ENCODE measurements at places on chromosomes 3 and 15. TPM values are rescaled to one million over a fixed set of nuclear protein-coding genes. Genes with fewer than 3 reads are reported as not detected.

- no peak for DNase-seq
Observed at GRCh38 chr15:45185069-45185779, 2.5 kb downstream of the SHF start.

DNA sequence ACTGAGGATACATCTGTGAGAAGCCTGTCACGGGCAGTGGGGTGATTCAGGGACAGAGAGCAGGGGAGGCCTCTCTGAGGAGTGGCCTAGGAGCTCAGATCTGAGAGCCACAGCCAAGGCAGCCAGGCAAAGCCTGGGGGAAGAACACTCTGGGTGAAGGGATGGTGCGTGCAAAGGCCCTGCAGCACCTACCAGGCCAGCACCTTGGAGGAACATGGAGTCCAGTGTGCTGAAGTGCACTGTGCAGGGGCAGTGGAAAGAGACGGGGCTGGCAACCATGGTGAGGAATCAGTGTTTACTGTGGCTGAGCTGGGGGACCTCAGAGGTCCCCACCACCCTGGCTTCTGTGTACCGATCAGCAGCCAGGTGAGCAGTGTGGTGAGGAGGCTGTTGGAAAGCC, 48.0 kb downstream of the NUP210 start:
- DNase-seq: no peak

GRCh38 chr3:179666030-179666429, 13.2 kb downstream of the USP13 start:
- DNase-seq: peak; percentile 16

- peak; percentile 51 for DNase-seq
Observed at GRCh38 chr15:34582461-34583371, 735 bp downstream of the GOLGA8B start.

- no peak for DNase-seq
Observed at GRCh38 chr15:84898761-84899160, 14.3 kb downstream of the SLC28A1 start.

- no peak for DNase-seq
Observed at GRCh38 chr3:169227911-169228310, 435.6 kb downstream of the MECOM start.

DNA sequence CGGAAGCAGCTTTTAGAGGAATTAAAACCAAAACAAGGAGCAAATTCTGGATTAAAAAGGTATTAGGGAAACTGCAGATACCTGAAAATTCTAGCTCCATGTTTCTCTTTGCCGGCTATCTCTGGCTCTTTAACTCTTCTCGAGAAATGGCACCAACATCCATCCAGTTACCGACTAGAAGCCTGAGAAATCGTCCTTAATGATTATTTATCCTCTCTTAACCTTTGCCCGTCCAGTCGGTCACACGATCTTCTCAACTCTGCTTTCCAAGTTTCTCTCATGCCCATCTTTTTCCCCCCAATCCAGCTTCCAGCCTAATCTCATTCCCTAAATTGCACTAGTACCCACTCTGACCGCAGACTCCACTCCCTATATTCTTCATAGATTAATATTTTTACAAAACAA, 596 bp upstream of the SGO1 start:
- DNase-seq: peak; percentile 1

GRCh38 chr3:17195192-17195611, 310.4 kb downstream of the PLCL2 start:
- DNase-seq: peak; percentile 56

DNA sequence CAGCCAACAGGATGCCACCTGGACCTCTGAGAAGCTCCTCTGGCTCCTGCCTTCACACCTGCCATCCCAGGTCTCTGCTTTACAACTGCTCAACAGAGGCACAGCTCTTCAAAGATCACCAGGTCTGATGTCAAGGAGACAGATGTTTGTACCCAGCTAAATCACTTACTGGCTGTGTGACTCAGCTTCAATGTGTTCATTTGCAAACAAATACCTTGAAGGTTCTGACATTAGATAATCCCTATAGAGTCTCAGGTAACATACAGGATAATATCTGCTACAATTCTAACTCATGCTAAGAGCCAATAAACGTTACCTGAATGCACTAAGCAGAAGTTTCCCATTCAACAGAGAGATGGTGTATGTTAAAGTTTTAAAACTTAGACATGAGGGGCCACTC, 163.4 kb upstream of the IGF1R start:
- DNase-seq: no peak

- no peak for DNase-seq
Observed at GRCh38 chr15:89019436-89019835, 68.8 kb upstream of the ABHD2 start.

DNA sequence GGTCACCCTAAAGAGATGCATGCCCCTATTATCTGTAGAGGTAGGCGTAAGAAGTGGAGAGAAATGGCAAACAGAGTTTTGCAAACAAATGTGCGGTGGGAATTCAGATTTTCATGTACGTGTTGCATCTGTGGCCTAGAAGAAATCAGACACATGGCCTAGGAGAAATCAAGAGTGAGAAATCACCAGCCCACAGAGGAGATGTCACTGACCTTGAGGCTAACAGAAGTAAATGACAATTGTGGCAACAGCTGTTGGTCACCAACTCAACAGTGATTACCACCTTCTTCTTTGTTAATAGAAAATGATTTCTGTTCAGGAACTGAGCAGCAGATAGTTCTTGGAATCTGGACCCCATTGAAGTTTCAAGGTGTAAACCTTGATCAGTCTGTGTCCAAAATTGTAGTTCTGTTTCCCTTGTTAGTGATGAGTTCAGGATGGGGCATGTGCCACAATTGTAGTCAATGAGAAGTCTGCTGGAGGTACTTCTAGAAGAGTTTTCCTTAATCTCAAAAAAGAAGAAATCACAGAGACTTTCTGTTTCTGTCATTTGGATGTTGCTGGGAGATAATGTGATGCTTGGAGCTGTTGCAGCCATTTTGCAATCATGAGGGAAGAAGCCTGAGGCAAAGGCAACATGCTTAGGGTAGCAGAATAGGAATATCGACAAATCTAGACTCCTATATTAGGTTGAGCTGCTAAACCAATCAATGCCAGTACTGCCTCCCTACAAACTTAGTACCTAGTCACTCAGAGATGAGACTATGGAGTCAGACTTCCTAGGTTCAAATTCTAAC, 34.3 kb upstream of the RFTN1 start:
- no peak for DNase-seq

DNA sequence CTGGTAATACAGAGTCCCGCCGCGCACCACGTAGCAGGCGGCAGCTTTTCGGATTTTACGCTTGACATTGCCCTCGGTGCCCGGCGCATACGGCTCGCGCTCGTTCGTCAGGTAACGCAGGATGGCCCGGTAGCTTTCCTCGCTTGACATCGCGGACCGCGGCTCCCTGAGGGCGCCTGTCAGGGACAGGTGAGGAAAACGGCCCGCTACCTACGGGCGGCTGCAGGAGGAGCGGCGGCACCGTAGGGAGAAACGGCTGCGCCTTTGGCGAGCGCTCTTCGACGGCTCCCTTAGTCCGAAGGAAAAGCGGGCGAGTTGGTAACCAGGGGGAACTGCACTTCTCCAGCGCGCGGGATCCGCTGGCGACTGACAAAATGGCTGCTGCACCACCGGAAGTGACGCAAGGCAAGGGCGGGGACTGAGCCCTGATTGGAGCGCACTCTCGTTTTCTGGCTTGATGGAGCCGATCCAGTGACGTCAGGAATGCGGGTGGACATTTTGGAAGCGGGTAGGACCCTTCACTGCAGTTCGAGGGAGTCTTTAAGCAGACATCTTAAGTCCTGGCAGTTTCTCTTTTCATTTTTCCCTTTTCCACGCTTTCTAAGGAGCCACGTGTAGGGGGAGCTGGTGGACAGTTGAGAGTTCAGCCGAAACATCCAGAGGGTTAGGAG, at the start of gene ZBTB11:
Gene ZBTB11, minus strand, starts transcription at position 368 of the 671 bp plus-strand sequence. Its CDS starts 218 bp downstream, at position 150.
- DNase-seq: peak; percentile 100

- DNase-seq: no peak
Observed at GRCh38 chr15:80482696-80483095, 78.5 kb downstream of the ARNT2 start.

DNA sequence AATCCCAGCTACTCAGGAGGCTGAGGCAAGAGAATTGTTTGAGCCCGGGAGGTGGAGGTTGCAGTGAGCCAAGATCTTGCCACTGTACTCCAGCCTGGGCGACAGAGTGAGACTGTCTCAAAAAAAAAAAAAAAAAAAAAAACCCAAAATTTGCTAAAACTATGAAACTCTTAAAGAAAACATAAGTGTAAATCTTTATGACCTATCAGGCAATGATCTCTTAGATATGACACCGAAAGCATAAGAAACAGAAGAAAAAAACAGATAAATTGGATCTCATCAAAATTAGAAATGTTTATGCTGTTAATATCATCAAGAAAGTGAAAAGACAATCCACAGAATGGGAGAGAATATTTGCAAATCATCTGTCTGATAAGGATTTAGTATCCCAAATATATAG, 15.3 kb downstream of the GRAMD2A start:
- no peak for DNase-seq

Gene CMTM8
- total RNA-seq: 1.1 TPM

Gene POPDC2
- total RNA-seq: 0.17 TPM
